Activated T-helper 2 cell treated with anti-CD3 and anti-CD28 coated beads, Interferon-gamma antibody, Interleukin-2, Interleukin-4, amounts not matched to agents 10 μg/mL and 5 μg/mL and 100 μg/mL, durations not matched to agents 14 hours and 24 hours and 36 hours (primary cell): ENCODE measurements at places on chromosomes 1 and 21. TPM values are rescaled to one million over a fixed set of nuclear protein-coding genes. Genes with fewer than 3 reads are reported as not detected.

- H3K27me3 ChIP-seq = no peaks in the 10 kb centered on the region
- DNase-seq = no peak
- no peak overlapping the region for H3K4me3 ChIP-seq
Observed at GRCh38 chr1:55120538-55120937, 81.2 kb downstream of the PCSK9 start.

DNA sequence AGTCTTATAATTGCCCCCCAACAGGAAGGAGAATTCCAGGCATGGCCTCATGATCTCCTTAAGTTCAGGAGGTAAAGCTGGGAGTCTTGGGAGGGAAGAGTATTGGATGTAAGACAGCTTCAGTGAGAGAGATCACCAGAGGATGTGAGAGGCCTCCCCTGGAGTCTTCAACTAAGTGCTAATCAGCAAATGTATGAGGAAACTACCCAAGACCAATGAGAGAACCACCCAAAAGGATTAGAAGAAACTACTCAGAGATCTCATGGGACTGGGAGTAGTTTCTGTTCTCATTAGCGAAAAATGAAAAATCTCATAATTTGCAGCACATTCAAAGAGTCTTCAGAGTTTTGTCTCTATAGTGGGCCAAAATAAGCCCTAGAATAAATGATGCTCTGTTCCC lies 36.6 kb upstream of the WNT2B start:
- DNase-seq = no peak
- peaks cover 40% of the 10 kb centered on the region for H3K27me3 ChIP-seq
- H3K4me1 ChIP-seq = no peaks in the 10 kb centered on the region
- no peak overlapping the region for H3K27ac ChIP-seq
- H3K36me3 ChIP-seq = no peaks in the 10 kb centered on the region

GRCh38 chr1:9730096-9730901 lies 78.8 kb downstream of the PIK3CD start:
- peak overlapping the region; percentile 22 for H3K4me3 ChIP-seq
- DNase-seq = no peak
- peak overlapping the region; percentile 59 for H3K27ac ChIP-seq
- H3K4me1 ChIP-seq = peaks cover 37% of the 10 kb centered on the region
- H3K36me3 ChIP-seq = peaks cover 74% of the 10 kb centered on the region

DNA sequence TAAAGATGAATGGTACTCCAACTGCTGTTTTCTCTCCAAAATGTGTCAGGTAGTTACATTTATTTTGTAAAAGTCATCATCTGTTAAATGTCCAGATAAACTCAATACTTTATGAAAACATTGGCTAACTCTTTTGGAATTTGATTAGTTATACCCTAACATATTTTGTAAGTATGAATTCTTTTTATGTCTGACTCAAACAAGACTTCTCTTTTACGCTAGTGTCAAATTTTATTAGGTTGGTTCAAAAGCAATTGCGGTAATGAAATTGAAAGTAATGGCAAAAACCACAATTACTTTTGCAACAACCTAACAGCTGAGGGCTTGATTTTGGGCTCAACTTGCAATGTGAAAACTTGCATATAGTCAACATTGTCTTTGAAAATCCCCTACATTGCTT lies 41.0 kb upstream of the USP25 start:
- no peaks in the 10 kb centered on the region for H3K4me1 ChIP-seq
- no peak for DNase-seq
- no peaks in the 10 kb centered on the region for H3K36me3 ChIP-seq
- no peak overlapping the region for H3K4me3 ChIP-seq
- H3K27ac ChIP-seq = no peak overlapping the region

- H3K36me3 ChIP-seq = peaks cover 9% of the 10 kb centered on the region
- no peaks in the 10 kb centered on the region for H3K4me1 ChIP-seq
- no peak for DNase-seq
- H3K4me3 ChIP-seq = no peak overlapping the region
- no peak overlapping the region for H3K27ac ChIP-seq
- peaks cover 2% of the 10 kb centered on the region for H3K27me3 ChIP-seq
Observed at GRCh38 chr1:230899841-230900251, 31.5 kb upstream of the C1orf198 start.

GRCh38 chr1:37177230-37177864 lies 143.0 kb upstream of the GRIK3 start:
- H3K4me1 ChIP-seq = no peaks in the 10 kb centered on the region
- no peak overlapping the region for H3K4me3 ChIP-seq
- no peak overlapping the region for H3K27ac ChIP-seq

- no peaks in the 10 kb centered on the region for H3K4me1 ChIP-seq
- H3K4me3 ChIP-seq = no peak overlapping the region
- H3K27ac ChIP-seq = no peak overlapping the region
- H3K36me3 ChIP-seq = no peaks in the 10 kb centered on the region
Observed at GRCh38 chr1:161993576-161993975, 30.1 kb downstream of the OLFML2B start.

- H3K36me3 ChIP-seq = no peaks in the 10 kb centered on the region
- no peak for DNase-seq
- H3K27me3 ChIP-seq = peaks cover 23% of the 10 kb centered on the region
Observed at GRCh38 chr1:2050793-2051682, 827 bp downstream of the PRKCZ start.

DNA sequence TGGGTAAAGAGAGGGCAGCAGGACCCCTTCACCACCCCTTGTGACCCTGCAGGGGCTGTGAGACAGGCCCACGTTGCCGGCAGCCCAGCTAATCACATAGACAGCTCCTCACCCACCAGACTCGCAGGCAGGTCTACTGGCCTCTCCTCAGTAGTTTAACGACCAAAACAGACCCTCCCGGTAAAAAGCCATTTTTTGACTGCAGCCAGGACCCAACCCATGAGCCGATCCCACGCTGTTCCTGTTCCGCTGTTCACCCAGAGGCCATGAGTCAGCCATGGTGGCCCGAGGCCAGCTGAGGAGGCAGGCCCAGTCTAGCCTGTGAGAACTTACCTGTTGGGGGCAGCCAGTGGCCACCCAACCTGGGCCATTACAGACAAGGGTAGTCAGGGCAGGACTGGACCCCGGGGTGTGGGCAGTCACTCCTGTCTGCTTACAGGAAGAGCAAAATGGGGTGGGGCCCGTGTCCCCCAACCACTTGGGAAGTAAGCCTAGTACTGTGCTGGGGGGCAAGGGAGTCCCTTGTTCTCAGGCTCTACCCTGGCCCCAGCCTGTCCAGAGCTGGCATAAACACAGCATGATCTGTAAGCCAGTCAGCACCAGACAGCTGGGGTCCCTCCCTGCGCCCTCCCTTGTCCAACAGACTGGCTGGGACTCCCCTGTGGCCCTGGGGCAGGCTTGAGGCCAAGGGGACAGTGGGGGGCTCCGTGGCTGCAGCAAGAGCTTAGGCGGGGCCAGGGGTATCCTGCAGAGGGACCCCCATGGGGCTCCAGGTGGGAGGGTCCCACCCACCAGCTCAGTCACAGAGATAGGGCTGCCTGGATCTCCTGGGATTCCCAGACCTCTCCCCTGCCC lies 61.9 kb downstream of the WNT9A start:
- H3K4me3 ChIP-seq = no peak overlapping the region
- no peaks in the 10 kb centered on the region for H3K36me3 ChIP-seq
- peaks cover 5% of the 10 kb centered on the region for H3K4me1 ChIP-seq
- DNase-seq = no peak
- no peak overlapping the region for H3K27ac ChIP-seq

GRCh38 chr1:115337633-115338456 lies at the start of gene NGF:
Gene NGF (minus strand): TSS chr1:115338249. CDS start chr1:115286795, 51,454 bp downstream.
- no peak within 1 kb of the TSS for H3K27ac ChIP-seq
- peaks cover 24% of the 10 kb centered on the region for H3K27me3 ChIP-seq
- no peak within 1 kb of the TSS for H3K4me3 ChIP-seq
- no peak for DNase-seq

GRCh38 chr1:62043154-62043553 lies 151.5 kb upstream of the L1TD1 start:
- H3K4me3 ChIP-seq = no peak overlapping the region
- H3K4me1 ChIP-seq = no peaks in the 10 kb centered on the region

- H3K4me3 ChIP-seq = no peak overlapping the region
- no peaks in the 10 kb centered on the region for H3K36me3 ChIP-seq
- H3K27me3 ChIP-seq = peaks cover 5% of the 10 kb centered on the region
- H3K4me1 ChIP-seq = peaks cover 3% of the 10 kb centered on the region
Observed at GRCh38 chr21:33870768-33871167, 44.8 kb downstream of the ATP5PO start.

DNA sequence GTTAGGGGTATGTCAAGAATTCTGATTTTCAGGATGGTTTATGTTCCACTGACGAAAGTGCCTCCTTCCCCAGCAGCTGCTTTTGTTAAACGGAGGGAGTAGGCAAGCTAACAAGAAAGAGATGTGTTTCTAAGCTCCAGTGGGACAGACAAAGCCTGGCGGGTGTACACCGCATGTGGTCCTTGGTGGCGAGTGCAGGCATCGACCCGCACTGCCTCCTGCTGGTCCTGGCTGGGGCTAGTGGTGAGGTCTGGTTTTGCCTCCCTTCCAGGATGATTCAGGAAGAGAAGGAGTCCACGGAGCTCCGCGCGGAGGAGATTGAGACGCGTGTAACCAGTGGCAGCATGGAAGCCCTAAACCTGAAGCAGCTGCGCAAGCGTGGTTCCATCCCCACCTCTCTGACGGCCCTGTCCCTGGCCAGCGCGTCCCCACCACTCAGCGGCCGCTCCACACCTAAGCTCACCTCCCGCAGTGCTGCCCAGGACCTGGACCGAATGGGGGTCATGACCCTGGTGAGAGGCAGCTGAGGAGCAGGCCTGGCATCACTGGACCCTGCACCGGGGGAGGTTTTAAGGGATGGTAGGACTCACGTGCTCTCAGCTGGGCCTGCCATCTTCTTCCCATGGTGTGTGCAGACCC lies 29.0 kb downstream of the PPFIA4 start:
- H3K27ac ChIP-seq = no peak overlapping the region
- H3K36me3 ChIP-seq = peaks cover 15% of the 10 kb centered on the region
- no peaks in the 10 kb centered on the region for H3K27me3 ChIP-seq

GRCh38 chr21:27571706-27572105 lies 604.8 kb upstream of the ADAMTS5 start:
- no peaks in the 10 kb centered on the region for H3K4me1 ChIP-seq
- no peaks in the 10 kb centered on the region for H3K27me3 ChIP-seq
- no peak for DNase-seq
- H3K4me3 ChIP-seq = no peak overlapping the region
- H3K27ac ChIP-seq = no peak overlapping the region

GRCh38 chr1:18528616-18529015 lies 47.9 kb downstream of the KLHDC7A start:
- peaks cover 2% of the 10 kb centered on the region for H3K27me3 ChIP-seq
- no peaks in the 10 kb centered on the region for H3K4me1 ChIP-seq
- H3K4me3 ChIP-seq = no peak overlapping the region
- no peak for DNase-seq

DNA sequence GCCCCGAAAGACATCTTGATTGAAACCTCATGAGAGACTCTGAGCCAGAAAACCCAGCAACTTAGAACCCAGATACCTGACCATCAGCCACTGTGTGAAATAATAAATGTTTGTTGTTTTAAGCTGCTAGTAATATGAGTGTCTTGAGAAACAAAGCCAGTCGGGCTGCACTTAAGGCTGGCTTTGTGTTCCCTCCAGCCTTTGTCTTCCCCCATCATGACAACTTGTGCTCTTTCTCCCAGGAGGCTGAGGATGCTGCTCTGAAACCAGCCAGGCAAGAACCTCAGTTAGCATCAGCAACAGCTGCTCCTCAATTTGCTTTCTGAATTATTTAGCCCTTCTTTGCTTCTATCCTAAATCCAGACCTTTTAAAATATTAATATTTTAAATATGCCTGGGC lies 78.2 kb downstream of the SLC16A1 start:
- no peak overlapping the region for H3K4me3 ChIP-seq
- peaks cover 22% of the 10 kb centered on the region for H3K27me3 ChIP-seq
- H3K4me1 ChIP-seq = peaks cover 5% of the 10 kb centered on the region
- no peak for DNase-seq
- H3K36me3 ChIP-seq = no peaks in the 10 kb centered on the region

DNA sequence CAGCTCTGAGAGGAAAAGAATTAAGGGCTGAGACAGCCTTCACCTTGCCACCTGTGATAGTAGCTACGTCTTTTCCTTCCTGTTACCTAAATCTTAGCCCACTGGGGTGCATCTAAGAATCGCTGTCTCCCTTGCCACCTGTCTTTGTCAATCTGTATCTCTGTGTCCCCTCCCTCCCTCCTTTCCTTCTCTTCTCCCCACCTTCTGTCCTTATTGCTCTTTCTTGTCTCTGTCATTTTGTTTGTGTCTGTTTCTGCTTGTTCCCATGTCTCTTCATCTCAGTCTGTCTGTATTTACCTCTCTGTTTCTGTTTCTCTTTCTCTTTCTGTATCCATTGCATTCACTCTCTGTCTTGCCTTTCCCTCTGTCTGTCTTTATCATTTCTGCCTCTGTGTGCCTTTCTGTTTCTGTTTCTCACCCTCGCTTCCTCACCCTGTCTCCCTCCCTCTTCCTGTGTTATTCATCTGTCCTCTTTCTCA lies 30.2 kb downstream of the SLC22A15 start:
- peaks cover 4% of the 10 kb centered on the region for H3K27me3 ChIP-seq
- no peaks in the 10 kb centered on the region for H3K36me3 ChIP-seq
- H3K4me3 ChIP-seq = peak overlapping the region; percentile 76
- peak; percentile 15 for DNase-seq
- H3K27ac ChIP-seq = peak overlapping the region; percentile 77

DNA sequence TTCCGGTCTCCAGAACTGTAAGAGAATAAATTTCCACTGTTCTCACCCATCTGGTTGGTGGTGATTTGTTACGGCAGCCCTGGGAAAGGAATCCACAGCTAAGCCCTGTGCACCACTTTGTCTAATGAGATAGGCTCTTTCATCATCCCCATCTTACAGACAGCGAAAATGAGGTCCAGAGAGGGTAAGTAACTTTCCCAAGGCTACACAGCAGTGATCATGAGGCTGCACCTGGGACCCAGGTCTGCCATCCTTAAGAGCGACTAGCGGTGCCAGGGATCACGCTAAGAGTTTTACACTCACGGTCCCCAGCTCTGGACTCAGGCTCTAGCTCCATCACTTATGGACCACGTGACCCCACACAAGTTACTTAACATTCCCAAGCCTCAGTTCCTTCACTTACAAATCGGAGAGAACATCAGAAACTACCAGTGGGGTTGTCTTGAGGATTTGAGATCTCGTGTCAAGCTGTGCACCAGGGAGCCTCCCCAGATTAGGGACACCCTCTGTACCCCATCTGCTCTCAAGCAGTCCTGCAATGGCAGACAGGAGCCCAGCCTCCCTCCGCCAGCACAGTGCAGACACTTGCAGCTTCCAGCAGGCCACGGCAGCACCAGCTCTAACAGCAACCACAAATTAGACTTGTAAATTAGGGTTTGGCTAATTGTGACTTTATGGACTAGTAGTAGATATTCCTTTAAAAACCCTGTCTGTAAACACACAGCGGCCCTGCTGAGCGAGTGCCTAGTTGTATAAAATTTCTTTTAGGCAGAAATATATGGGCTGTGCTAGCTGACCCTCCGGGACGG lies 87.3 kb downstream of the DISP3 start:
- no peak for DNase-seq
- no peaks in the 10 kb centered on the region for H3K27me3 ChIP-seq
- H3K36me3 ChIP-seq = no peaks in the 10 kb centered on the region
- no peak overlapping the region for H3K27ac ChIP-seq
- H3K4me3 ChIP-seq = no peak overlapping the region
- no peaks in the 10 kb centered on the region for H3K4me1 ChIP-seq

Gene KDM1A
- 76.6 and 77.8 TPM in 2 replicates for total RNA-seq

Gene CGN
- 0.34 and 0.50 TPM in 2 replicates for total RNA-seq

Gene SMCP
- total RNA-seq = not detected in 2 replicates

Gene PFKL
- total RNA-seq = 156 and 158 TPM in 2 replicates

Gene SAMD11
- not detected in 2 replicates for total RNA-seq

Gene LORICRIN
- not detected in 2 replicates for total RNA-seq

Gene TBX19
- 6.5 and 7.6 TPM in 2 replicates for total RNA-seq

Gene FCN3
- total RNA-seq = not detected in 2 replicates

Gene FCAMR
- not detected in 2 replicates for total RNA-seq

Gene KCNAB2
- total RNA-seq = 307 and 312 TPM in 2 replicates
